NCI-H1092 treated with DMSO at 0.1 percent for 48 hours (cell line): ENCODE measurements at places on chromosomes 1 and 21.

DNA sequence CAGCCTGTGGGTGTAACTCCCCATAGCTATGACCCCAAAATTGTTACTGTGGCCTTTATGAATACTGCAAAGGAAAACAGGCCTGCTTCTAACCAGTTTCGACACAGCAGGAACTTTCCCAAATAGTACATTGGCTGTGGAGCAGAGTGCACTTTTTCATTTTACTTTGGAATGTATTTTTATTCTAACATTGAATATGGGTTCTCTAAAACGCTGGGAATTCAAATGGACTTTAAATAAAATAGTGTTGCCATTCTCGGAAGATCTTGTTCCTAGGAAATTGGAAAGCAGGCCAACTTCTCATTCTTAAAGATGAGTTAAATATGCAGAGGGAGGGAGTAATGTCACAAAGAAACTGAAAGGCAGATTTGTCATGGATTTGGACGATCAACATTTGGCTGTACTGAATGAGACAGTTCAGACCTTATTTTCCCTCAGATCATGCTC lies 39.6 kb upstream of the ARHGAP29 start:
- DNase-seq: no peak

GRCh38 chr1:94248956-94249688 lies 11.7 kb upstream of the ARHGAP29 start:
- DNase-seq: no peak

- no peak for DNase-seq
Measured at GRCh38 chr1:202811296-202812175, 782 bp downstream of the PCAT6 start.

DNA sequence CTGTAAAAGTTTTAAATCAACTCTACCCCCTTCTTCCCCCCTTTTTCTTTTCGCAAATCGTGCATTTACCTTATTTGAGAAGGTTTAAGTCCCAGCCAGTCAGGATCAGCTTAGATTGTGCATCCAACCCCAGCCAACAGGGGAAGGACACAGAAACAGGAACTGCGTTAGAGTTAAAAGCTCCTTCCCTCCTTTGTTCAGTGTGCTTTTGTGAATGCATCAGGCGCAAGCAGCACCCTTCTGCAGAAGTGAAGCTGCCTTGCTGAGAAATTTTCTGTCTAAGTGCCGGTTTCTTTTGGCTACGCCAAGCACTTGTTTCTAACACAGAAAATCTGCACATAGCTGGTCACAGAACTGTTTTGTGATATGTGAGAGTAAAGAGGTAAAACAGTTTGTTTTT lies 56.2 kb upstream of the PRRC2C start:
- no peak for DNase-seq

- no peak for DNase-seq
Measured at GRCh38 chr1:13956393-13956792, 256.4 kb downstream of the PRDM2 start.

- no peak for DNase-seq
Measured at GRCh38 chr1:226654046-226654667, 84.9 kb downstream of the ITPKB start.

DNA sequence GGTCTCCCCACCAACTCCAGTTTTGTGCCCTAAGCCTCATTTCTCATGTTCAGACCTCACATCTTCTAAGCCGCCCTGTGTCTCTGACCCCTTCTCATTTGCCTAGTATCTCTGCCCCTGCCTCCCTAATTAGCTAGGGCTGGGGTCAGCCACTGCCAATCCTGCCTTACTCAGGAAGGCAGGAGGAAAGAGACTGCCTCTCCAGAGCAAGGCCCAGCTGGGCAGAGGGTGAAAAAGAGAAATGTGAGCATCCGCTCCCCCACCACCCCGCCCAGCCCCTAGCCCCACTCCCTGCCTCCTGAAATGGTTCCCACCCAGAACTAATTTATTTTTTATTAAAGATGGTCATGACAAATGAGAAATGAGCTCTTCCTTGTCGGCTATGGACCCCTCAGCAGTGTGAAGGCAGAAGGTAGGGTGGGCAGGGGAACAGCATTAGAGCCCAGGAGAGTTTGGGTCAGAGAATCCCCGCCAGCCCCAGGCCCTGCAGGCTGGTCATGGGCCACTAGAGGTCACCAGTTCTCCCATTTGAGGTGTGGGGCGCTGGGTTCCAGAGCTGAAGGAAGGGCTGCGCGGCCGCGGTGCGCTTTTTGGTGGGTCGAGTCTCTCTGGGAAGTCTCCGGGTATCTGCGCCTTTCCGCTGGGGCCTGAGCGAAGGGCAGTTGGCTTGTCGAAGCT lies 11.5 kb downstream of the ADAMTSL4 start:
- DNase-seq: peak; percentile 81

DNA sequence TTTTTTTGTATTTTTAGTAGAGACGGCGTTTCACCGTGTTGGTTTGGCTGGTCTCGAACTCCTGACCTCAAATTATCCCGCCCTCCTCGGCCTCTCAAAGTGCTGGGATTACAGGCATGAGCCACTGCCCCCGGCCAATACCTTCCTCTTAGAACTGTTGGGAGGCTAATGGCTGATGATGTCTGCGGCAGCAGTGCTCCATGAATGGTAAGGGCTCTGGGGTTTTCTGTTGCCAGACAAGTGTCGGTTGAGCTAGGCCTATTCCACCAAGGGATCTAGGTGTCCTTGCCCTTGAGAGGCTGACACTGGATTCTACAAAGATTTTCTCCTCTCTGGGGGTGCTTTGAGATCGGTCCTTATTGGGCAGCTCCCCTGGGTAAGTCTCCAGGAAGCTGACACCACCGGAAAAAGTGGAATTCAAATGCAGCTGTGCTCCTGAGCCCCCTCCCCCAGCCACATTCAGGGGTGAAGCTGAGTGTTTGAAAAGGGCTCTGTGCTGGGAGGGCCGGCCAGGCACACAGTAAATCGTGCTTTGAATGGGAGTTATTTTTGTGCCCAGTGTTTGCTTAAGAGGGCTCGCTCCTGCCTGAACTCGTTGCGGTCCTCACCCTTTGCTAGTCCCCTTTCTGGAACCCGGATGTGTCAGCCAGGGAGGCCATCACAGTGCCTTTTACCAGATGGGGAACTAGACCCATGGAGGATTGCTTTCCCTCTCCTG lies 5.2 kb downstream of the SOX13 start:
- peak; percentile 98 for DNase-seq

- DNase-seq: no peak
Measured at GRCh38 chr1:224592636-224593582, 23.2 kb upstream of the CNIH3 start.

DNA sequence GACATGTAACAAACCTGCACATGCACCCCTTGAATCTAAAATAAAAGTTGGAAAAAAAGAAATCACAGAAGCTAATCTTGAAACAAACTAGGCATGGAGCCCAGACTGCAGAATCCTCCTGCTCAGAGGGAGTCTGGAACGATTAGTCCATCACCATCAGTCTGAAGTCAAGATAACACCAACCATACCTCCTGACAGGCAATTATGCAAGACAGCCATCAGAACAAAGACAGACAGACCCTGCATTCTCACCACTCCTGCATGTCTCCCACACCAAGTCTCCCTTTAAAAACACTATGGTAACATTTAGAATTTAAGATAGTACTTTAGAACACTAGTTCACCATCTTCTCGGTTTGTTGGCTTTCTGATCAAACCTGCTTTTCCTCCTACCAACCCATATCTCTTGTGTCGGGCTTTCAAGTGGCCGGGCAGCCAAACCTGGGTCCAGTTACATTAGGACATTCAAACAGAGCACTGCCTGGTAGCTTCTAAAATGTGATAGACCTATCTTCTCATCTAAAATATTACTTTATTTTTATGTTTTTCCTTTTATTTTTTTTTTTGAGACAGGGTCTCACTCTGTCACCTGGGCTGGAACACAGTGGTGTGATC lies 10.1 kb downstream of the YARS1 start:
- DNase-seq: no peak

GRCh38 chr1:24437631-24438396 lies 22.2 kb downstream of the NIPAL3 start:
- no peak for DNase-seq

- no peak for DNase-seq
Measured at GRCh38 chr1:230173187-230173975, 106.3 kb downstream of the GALNT2 start.

- no peak for DNase-seq
Measured at GRCh38 chr1:37493336-37494098, 19.1 kb downstream of the ZC3H12A start.

GRCh38 chr1:200376528-200376927 lies 33.3 kb downstream of the ZNF281 start:
- no peak for DNase-seq

- DNase-seq: no peak
Measured at GRCh38 chr1:48222501-48223242, at the start of gene SLC5A9. Gene SLC5A9, plus strand, starts transcription at chr1:48222716. Its CDS starts 21 bp downstream, at chr1:48222737.

GRCh38 chr1:88061492-88062177 lies 622.4 kb upstream of the PKN2 start:
- peak; percentile 17 for DNase-seq

DNA sequence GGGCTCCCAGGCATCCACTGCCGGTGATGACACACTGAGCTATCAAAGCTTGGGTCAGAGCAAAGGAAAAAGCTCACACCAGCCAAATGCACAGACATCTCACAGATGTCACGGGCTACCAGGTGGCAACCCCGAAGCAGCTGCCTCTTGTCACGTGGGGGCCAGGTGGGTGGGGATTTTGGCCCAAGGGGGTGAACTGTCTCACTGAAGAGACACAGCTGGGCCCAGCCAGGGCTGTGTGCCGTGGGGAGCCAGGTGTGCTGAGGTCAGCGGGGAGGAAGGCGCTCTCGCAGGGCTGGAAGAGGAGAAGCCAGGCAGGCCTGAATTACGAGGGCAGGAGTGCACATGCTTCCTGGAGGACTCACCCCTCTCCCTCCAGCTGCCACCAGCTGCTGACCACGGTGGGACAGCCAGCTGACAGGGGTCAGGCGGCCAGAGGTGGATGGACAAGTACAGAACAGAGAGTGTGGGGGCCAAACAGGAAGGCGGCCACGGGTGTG lies 32.4 kb downstream of the KCNN3 start:
- DNase-seq: peak; percentile 12

GRCh38 chr1:30786264-30786991 lies 28.9 kb upstream of the LAPTM5 start:
- DNase-seq: no peak

GRCh38 chr1:1003618-1004419 lies 3.9 kb upstream of the HES4 start:
- no peak for DNase-seq

- no peak for DNase-seq
Measured at GRCh38 chr1:27617420-27617819, 13.5 kb upstream of the AHDC1 start.

DNA sequence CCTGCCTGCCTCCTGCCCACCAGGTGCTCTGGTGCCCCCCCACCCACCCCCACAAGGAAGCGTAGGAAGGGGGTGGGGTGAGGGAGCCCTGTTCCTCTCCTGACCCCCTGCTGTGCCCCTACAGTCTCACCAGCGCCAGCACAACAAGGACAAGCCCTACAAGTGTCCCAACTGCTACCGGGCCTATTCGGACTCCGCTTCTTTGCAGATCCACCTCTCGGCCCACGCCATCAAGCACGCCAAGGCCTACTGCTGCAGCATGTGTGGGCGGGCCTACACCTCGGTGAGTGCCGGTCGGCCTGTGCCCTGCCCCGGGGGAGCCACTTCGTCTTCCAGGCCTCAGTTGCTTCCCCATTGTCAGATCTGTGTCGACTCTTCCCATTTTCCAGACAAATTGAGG lies 25.9 kb downstream of the A3GALT2 start:
- no peak for DNase-seq

DNA sequence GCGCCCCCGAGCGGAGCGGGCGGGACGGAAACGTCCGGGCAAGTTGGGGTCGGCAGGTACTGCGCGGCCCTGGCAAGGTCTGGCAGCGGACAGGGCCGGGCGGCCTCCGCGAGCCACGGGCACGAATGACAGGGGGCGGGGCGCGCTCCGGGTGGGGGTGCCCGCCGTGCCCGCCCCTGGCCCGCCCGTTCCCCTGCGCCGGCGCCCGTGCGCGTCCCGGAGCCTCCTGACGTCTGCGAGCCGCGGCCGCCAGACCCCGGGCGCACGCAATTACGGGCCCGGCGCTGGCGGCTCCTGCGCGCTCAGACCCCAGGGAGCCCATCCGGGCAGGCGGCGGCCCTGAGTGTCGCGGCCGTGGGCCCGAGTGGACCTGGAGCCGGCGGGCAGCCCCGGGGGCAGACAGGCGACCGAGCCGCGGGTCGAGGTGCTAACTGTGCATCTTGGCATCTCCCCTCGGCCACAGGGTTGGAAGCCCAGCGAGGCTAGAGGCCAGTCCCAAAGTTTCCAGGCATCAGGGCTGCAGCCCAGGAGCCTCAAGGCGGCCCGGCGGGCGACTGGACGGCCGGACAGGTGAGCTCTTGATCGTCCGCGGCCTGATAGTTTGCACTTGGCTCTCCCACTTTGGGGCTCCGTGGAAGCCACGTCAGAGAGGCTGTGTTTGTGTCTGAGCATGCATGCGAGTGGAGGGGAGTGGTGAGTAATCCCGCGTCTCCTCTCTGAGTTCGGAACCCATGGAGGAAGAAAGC lies 918 bp downstream of the MIB2 start:
- no peak for DNase-seq

DNA sequence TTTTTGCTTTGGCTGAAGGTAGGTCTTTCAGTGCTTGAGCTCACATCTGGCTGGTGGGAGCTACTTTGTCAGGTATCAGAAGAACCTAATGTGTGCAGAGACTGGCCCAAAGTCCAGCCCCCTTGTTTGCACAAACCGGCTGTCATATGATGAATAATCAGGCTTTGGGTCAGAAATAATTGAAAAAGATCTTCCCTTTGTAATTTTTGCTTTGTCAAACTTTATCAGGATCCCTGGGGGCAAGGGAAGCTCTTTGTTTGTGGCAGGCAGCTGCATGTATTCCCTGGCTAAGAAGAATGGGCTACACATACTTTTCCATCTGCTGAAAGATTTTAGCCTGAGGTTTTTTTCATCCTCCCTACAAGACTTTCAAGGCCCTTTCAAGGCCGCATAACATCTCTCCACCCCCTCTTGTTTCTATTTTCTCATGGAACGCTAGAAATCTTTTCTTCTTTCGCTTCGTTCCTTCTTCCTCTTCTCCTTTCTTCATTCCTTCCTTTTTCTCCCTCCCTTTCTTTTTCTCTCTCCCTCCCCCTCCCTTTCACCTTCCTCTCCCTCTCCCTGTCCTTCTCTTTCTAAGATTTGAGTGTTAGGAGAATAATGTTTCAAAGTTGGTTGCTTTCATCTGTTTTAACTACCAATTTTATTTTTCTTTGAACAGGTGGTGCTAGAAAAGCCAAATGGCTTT lies 25.5 kb downstream of the TUFT1 start:
- no peak for DNase-seq

GRCh38 chr1:186653312-186653711 lies 26.9 kb downstream of the PTGS2 start:
- DNase-seq: no peak

DNA sequence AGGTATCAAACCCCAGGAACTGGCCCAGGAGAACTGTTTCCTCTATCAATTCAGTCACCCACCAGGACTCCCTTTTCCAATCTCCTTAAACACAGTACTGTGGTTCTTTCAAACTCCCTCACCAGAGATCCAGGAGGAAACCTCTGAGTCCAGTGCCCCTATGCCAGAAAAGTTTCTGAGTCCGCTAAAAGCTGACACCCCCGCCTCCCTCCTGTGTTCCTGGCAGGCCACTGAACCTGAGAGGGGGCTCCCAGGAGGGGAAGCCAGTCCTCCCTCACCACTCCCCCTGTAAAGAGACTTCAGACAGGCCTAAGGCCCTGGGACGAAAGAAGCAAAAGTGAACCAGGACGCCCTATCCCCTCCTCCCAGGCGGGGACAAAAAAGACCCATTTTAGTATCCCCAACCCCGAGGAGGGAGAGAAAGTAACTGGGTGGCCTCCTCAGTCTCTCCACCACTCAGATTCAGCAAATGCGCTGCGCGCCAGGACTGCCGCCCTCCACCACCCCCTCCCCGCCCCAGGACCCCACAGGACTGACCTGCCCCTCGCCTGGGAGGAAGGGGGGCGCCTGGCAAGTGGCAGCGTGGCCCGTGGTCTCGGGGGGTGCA lies 624 bp downstream of the SLC41A1 start:
- no peak for DNase-seq

GRCh38 chr1:96722161-96722922 lies 758 bp downstream of the PTBP2 start:
- peak; percentile 47 for DNase-seq
